ENCODE measurements at places on chromosomes 1 and 21.

- no peak for DNase-seq
These were observed 27.1 kb downstream of the ACTA1 start for GRCh38 chr1:229406798-229407197.

DNA sequence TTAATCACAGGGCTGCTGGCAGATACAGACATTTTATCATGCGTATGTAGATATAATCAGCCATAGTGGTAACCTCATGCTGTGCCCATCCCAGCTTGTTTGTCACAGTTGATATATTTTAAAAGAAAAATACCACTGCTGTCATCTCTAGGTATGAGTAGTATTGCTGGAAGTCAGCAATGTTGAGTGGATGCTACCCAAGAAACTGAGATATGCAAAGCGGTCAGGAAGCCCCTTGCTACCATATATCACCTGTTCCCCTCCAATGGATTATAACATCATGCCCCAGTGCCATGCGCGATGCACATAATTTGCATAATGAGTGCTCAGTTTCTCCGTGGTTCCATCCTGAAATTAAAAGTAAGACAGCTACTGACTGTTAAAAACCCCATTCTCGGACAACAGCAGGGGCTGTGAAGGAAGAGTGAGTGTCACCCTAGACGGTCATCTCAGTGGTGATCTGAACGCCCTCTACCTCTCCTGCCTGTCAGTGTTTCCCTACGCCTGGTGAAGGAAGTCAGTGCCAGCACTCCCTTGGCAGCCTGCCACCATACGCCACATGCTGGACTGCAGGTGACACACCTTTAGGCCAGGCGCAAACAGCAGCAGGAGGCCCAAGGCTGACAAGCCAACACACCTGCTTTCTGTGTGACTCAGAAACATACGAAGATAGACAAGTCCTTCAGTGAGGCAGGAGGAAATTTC lies 2.7 kb downstream of the IL10RB start:
- peak; percentile 54 for DNase-seq

GRCh38 chr1:196680107-196680506 lies 28.3 kb downstream of the CFH start:
- DNase-seq = no peak

DNA sequence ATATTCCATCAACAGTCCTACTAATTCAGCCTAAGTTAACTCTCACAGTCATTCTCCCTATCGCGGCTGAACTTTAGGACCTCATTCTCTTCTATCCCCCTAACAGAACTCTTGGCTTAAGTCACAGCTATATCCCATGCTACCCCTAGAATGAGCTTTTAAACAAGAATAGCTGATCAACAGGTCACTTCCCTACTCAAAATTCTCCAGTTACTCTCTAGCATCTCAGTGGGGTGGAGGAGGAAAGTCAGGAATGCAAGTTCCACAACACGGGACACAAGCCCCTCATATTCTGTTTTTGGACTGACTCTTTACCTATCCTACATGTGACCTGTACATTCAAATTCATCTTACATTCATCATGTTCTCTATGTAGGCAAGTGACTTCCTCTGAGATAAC lies 21.0 kb downstream of the MRPL39 start:
- no peak for DNase-seq

- DNase-seq = no peak
These were observed 259.7 kb upstream of the VAMP3 start for GRCh38 chr1:7511381-7511780.

- DNase-seq = no peak
These were observed 61.9 kb upstream of the RGS1 start for GRCh38 chr1:192513697-192514096.

DNA sequence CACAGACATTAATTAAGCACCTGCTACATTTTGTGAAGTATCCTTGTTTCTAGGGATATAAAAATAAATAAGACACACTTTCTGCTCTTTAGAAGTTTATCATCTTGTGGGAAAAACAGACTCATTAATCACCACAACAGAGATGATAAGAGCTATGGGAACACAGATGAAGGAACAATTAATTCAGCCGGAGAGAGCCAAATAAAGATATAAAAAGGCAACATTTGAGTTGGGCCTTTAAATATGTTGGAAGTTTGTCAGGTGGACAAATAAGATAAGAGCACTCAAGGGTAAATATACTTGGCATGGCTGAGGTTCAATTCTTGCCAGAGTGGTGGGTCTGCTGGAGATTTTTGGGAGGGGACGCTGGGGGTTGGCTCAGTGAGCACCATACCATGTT lies 34.2 kb upstream of the VTCN1 start:
- DNase-seq = no peak

- DNase-seq = no peak
These were observed 15.1 kb downstream of the USP33 start for GRCh38 chr1:77744576-77744975.

DNA sequence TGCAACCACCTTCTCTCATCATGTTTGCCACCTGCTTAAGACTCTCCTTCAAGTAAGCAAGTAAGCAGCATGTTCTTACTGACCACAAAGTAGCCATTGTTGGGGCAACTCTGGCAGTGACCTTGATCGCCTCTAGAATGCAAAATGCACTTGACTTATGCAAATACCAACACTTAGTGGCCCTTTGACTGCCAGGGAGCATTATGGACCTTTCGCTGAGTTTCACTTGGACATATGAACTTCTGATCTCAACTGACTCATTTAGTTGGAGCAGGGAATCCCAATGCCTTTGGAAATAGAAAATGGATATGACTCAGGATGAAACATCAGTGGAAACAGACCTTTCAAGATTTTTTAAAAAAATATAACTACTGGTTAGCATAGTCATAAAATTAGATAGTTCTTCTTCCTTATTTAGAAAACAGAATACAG lies 6.1 kb upstream of the PLA2G5 start:
- no peak for DNase-seq

- no peak for DNase-seq
These were observed 171.3 kb downstream of the HHAT start for GRCh38 chr1:210499956-210500355.

- DNase-seq = no peak
These were observed 6.2 kb downstream of the ARHGEF16 start for GRCh38 chr1:3460672-3461131.

DNA sequence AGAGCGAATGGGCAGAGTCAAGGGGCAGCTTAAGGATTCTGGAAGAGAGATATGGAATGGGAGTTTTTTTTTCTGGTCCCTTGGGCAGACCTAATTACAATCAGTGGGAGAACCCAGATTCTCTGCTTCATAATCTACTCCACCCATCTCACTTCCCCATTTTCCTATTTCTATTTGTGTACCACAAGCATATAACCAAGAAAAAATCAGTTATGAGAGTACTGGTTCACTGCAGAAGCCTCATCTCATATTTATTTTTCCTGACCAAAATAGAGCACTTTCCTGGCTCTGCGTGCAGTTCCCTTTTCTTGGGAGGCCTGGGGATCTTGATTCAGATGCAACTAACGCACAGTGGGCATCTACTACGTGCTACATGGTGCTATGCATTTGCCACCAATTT lies 82.2 kb upstream of the SLFNL1 start:
- no peak for DNase-seq

DNA sequence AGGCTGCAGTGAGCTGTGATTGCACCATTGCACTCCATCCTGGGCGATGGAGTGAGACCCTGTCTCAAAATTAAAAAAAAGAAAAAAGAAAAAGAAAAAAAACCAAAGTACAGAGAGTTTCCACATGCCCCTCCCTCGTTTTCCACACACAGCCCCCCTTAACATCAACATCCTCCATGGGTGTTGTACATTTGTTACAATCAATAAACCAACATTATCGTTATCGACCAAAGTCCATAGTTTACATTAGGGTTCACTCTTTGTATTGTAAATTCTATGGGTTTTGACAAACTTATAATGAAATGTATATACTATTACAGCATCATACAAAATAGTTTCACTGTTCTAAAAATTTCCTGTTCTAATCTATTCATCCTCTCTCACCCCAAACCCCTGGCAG lies 15.9 kb upstream of the TINAGL1 start:
- no peak for DNase-seq

DNA sequence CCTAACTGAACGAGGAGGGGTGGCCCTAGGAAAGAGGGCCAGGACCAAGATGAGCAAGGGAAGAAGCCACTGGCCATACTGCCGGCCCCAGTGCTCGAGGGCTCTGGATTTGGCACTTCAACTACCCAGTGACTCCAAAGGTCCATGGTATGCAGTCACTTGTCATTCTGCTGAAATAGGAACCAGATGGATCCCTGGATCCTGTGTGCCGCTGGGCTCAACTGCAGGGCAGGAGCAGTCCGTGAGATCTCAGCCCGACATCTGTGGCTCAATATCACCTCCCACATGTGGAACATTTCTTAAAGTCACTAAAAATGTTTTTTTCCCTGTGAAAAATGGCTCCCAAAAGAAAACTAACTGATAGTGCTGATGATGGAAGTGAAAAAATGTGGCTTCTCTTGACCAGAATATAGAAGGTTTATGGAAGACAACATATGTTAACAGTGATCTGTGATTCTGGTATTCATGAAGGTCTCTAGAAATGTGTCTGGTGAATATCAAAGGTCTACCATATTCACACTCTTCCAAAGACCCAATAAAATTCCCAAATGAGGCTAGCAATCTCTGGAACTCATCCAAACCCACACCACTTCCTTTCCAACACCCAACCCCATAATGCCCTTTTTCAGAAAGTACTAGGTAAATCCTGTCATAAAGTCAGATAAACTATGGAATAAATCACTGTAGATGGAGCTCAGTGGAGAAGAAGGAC lies 24.1 kb downstream of the PAFAH2 start:
- DNase-seq = no peak

GRCh38 chr1:228004331-228004855 lies 2.4 kb upstream of the WNT3A start:
- DNase-seq = no peak

DNA sequence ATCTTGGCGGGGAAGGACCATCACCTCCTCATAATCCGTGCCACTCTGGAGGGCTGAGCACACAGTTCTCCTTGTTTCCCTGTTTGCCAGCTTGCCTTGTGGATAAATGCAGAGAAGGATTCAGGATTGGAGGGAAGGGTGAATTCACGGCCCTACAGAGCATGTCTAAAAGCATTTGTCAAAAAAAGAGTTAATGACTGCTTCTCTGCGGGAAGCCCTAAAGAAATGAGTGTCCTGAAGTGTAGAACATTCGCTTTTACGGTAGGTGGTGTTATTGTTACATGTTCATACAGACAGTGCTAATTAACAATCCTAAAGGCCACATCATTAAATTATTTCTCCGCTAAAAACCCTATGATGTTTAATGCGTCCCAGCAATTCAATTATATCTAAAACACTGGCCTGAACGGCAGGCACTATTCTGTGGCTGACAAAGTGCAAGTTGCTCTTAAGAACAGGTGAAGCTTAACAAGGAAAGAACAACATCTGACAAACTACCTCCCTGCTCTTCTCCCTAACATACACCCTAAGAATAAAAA lies 112.3 kb upstream of the NFIA start:
- no peak for DNase-seq

DNA sequence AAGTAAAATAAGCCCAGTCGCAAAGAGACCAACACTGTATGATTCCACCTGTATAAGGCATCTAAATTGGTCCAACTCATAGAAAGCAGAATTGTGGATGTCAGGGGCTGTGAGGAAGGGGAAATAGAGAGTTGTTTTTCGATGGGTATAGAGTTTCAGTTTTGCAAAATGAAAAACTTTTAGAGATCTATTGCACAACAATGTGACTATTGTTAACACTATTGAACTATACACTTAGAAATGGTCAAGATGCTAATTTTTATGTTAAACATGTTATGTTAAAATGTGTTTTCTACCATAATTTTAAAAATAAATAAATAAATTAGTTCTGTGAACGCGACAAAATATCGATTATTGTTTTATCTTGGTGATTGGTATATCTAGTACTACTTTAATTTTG lies 192.4 kb downstream of the PTGER3 start:
- no peak for DNase-seq

DNA sequence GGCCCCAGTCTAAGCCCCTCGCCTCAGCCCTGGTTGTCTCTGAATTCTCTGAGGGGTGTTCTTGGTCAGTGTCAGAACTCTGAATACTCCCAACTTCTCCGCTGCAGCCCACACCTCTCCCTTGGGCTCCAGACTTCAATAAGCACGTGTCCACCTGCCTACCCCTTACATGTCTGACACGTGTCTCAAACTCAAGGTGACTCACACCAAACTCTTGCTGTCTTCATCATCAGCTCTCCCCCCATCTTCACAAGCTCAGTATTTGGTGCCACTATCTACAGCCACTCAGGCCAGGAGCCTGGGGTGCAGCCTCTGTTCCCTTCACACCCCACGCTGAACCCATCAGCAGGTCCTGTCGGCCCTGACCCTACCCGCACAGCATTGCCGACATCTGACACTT lies 18.8 kb upstream of the UBXN10 start:
- DNase-seq = no peak

DNA sequence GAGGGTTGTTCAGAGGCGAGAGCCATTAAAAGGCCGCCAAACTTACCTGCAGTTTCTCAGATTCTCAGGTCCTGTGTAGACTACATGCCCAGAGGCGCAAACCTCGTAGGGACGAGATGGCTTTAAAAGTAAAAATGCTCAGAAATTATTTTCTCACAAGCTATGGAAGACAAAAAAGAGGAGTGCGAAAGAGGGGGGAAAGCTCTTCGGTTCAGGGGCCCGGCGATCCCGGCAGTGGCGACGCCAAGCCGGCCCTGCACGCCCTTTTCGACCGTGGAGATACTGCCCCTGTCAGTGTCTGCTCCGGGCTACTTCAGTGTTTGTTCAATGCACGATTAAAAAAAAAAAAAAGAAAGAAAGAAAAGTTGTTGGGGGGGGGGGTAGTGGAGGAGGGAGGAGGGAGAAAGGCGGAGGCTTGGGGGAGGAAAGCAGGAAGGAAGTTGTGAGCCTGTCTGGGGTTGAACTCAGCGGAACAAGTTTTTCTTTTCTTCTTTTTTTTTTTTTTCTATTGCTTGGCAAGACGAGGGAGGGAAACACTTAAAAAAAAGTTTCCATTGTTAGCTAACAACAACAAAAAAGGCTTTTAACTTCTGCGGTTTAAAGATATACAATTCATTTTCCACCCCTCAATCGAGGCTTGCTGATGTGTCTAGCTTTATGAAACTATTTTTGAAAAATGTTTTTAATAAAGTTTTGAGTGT lies at the start of gene ITPKB:
Gene ITPKB, minus strand, starts transcription at position 288 of the 701 bp plus-strand sequence. CDS start 1,824 bp downstream, outside the sequence.
- DNase-seq = peak; percentile 57

- DNase-seq = no peak
These were observed 237.1 kb downstream of the SLC45A1 start for GRCh38 chr1:8554956-8555534.

DNA sequence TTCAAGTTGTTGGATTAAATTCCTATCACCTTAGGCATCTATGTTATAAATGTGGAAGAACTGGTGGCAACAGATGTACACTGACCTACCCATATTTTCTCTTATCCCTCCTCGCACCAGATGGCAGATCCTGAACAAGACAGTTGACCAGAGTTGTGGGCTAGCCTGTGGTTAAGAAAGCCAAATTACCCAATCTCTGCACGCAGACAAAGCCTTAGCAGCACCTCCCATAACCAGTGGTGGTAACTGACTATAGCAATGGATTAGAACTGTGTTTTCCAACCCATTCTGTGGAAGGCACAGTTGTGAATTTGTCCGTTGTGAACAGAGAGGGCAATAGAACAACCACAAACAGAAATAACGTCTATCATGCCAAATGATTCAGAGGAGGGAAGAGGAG lies 20.6 kb downstream of the ABCB10 start:
- no peak for DNase-seq

Measured in activated CD4-positive, CD25-positive, alpha-beta regulatory T cell treated with anti-CD3 and anti-CD28 coated beads, Interleukin-2, amount 50 U/mL, for 72 hours (primary cell).